ENCODE measurements at places on chromosomes 16 and 17.

DNA sequence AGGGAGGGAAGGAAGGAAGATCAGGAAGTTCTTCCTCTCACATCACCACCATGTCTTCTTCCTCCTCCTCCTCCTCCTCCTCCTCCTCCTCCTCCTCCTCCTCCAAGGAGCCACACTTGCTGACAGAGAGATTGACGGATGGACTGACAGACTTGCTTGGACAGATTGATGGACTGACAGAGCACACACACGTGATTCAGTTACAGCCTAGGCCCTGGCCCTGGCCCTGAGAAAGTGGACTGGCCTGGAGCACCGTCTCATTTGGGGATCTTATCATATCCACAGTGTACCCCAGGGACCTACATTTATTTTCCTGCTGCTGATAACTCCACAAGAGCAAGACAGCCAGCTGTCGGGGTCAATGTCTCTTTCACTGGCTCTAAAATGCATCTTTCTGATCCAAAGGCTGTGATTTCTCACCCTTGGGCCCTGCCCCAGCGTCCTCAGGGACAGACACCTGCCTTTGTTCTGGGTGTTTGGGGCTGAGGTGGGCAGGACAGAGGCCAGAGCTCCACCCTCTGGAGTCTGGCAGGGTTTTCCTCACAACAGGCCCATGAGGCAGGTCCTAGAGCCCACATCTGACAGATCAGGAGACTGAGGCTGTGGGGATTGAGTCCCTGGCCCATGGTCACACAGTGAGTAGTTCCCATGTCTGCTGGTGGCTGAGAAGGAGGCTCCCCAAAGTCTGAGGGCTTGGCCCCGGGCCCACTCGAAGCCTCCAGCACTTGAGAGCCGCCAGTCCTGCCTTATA is 2.3 kb upstream of the P2RX1 start:
- DNase-seq: no peak

- DNase-seq: no peak
Observed at GRCh38 chr16:85194307-85195270, 82.3 kb upstream of the CIBAR2 start.

GRCh38 chr17:37547986-37548385 is 58.3 kb downstream of the DUSP14 start:
- DNase-seq: no peak

- DNase-seq: no peak
Observed at GRCh38 chr16:57432989-57433388, 14.2 kb downstream of the CIAPIN1 start.

DNA sequence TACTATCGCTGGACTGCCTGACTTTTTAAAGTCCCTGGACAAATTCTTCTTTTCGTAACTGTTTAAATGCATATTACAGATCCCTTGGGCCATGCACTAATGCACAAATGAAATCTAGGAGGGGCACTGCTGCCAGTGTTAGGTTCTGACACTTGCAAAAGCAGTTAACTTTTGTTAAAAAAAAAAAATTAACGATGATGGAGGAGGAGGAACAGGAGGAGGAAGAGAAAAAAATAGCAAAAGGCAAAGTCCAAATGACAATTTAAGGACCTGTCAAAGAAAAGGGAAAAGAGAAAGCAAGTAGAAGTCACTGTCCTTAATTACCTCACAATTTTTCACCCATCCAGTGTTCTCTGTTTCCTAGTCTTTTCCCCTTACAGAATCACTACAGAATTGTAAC is 97.8 kb upstream of the CORO6 start:
- DNase-seq: no peak

- no peak for DNase-seq
Observed at GRCh38 chr17:40319651-40320540, 10.9 kb downstream of the RARA start.

DNA sequence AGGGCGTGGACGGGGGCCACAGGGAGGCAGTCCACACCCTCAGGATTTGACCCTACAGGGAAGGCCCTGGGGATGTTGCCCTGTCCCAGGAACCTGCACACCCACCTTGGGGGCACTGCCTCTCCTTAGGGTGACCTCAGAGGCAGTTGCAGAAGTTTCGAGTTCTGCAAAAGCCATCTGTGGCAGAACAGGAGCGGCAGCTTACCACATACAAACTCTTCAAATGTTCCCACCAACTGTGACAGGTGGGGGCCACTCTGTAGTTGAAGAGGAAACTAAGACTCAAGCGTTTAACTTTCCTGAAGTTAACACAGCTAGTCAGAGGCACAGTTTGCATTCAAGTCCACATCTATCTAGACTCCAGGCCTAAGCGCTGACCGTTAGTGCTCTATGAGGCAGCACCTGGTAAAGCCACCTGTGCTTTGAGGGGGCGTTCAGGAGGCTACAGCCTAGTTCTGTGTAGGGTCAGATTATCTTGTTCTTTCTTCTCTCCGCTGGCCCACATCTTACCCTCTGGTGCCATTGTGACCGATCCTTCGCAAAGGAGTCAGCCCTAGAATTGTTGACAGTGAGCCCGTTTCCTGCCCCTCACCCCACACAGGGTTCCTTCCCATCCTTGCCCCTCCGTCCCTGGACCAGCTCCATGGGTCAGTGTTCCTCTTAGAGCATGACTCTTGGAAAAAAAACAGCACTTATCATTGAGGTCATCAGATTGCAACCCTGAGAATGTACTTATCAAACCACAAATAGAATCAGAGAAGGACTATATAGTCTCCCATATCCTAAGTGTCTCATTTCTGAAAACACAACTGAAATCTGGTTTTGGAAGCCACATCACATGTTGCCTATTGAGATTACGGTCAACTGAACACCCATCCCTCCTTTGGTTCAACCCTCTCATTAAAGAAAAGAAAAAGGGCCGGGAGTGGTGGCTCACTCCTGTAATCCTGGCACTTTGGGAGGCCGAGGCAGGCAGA is 45.4 kb downstream of the CDH1 start:
- DNase-seq: no peak

GRCh38 chr16:78729687-78730086 is 630.2 kb downstream of the WWOX start:
- DNase-seq: no peak

DNA sequence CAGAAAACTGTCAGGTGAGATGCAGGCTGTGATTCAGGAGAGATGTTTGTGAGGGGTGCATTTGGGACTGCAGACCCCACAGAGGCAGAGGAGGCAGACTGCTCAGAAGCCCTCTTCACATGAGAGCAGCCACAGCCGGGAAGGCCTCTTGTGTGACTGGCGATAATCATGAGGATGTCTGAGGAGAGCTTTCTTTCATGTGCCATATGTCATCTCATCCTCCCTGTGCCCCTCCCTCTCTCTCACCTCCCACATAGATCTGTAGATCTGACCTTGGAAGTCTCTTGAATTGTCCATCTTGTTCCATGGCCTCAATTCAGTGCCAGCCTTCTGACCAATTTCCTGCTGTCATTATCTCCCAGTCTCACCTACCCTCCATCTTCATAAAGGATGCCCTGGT is 50.5 kb downstream of the EPN2 start:
- DNase-seq: no peak

DNA sequence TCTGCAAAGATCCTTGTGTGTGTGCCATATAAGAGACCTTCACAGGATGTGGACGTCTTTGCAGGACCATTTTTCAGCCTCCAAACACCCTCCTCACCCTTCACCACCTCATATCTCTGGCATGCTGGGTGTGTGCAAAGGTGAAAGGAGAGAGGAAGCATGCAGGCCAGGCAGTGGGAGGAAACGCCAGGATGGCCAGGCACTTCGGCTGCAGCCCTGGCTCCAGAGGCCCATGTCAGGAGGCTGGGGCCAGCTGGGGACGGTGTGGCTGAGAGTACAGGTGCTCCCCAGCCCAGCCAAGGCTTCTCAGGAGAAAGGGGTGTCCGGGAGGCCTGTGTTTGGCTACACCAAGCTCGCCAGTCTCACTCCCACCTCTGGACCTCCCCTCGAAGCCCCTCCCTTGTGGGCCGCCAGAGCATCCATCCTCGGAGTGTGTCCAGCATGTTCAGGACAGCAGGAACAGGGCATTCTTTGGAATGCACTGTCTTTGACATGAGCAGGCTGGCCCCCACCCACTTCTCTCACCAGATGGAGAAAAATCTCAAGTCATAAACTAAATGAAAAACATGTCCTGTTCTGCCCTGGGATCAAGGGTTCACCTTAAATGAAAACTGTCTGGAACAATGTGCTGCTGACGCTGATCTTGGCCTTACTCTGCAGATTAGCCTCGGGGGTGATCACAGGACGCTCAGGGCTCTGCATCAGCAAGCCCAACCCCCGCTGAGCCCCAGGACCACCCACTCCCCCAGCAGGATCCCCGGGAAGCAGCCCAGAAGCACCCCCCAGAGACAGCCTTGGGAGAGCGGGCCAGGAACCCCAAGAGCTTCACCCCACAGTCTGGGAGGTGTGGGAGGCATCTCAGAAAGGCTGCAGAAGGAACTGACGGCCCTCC is 15.9 kb downstream of the PEMT start:
- DNase-seq: no peak

- DNase-seq: no peak
Observed at GRCh38 chr17:39098588-39098987, 52.8 kb downstream of the PLXDC1 start.

GRCh38 chr16:87057211-87057881 is 259.8 kb downstream of the C16orf95 start:
- DNase-seq: no peak

- DNase-seq: no peak
Observed at GRCh38 chr16:57614944-57615343, 13.5 kb upstream of the ADGRG1 start.

- DNase-seq: no peak
Observed at GRCh38 chr17:35283767-35284166, 40.9 kb downstream of the SLFN5 start.

GRCh38 chr17:50209472-50210239 is 8.2 kb upstream of the COL1A1 start:
- peak; percentile 100 for DNase-seq

DNA sequence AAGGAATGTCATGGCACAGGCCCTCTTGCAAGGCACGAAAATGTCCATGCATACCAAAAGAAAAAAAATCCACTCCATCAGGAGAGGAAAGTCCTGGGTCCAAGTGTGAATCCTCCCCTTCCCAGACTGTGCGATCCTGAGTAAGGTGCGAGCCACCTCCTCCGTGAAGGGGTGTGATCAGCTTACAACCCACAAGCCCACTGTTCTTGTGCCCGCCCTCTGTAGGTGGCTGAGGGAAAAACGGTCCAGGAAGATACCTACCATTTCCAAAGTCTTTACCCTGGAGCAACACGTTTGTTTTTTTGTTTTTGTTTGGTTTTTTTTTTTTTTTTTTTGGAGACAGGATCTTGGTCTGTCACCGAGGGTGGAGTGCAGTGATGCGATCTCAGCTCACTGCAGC is 116.5 kb downstream of the ZNF423 start:
- no peak for DNase-seq

- no peak for DNase-seq
Observed at GRCh38 chr17:77354420-77354669, 213.6 kb downstream of the SEC14L1 start.

GRCh38 chr17:50471009-50471905 is 2.6 kb upstream of the CHAD start:
- no peak for DNase-seq

- no peak for DNase-seq
Observed at GRCh38 chr16:24477492-24477891, 61.9 kb upstream of the RBBP6 start.

GRCh38 chr17:77564278-77564920 is 394.1 kb upstream of the TNRC6C start:
- no peak for DNase-seq

- DNase-seq: no peak
Observed at GRCh38 chr16:1027501-1027815, 45.1 kb upstream of the SSTR5 start.

DNA sequence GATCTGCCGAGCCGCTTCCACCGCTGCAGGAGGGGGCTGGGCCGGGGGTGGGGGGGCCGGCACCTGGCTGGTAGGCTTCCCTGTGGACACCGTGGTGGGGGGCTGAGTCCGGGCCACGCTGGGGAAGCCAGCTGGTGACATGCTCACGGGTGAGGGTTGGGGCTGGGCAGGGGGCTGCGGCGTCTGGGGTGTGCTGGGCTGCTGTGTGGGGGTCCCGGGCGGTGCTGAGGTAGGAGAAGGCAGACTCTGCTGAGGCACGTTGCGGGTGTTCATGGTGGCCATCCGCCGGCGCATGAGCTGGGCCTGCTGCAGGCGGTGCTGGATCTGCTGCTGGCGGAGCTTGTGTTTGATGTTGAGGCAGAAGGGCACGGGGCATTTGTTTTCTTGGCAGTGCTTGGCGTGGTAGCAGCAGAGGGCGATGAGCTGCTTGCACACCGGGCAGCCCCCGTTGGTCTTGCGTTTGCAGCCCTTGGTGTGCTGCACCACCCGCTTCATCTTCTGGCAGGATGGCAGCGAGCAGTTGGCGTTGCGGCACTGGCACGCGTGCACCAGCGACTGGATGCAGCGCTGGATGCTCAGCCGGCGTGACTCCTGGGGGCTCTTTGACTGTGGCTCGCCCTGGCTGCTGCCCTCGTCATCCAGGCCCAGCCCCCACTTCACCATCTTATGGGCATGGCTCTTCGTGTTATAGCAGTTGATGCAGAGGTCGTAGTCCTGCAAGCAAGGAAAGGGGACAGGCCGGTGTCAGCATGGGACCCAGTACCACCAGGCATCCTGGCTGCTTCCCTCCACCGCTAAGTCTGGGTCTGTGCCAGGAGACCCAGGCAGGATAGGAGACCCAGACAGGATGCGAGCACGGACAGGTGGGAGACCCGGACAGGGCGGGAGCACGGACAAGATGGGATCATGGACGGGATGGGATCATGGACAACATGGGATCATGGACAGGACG is 12.1 kb upstream of the TRAP1 start:
- no peak for DNase-seq

DNA sequence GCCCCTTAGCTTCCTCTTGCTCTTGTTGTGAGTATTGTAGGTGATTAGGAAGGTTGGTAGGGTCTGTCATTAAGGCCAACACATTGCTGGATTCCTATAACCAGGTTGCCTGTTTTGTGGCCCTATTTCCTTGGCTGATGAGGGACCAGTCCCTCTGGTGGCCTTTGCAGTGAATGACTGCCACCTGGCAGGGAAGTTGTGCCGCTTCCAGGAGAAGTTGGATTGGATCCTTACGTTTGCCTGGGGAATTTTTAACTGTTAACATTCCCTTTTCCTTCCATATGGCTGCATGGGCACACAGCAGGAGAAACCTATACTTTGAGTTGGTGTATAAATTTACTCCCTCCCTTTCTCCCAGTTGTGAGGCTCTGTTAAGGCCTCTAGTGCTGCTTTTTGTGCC is 32.4 kb downstream of the LCMT1 start:
- no peak for DNase-seq

DNA sequence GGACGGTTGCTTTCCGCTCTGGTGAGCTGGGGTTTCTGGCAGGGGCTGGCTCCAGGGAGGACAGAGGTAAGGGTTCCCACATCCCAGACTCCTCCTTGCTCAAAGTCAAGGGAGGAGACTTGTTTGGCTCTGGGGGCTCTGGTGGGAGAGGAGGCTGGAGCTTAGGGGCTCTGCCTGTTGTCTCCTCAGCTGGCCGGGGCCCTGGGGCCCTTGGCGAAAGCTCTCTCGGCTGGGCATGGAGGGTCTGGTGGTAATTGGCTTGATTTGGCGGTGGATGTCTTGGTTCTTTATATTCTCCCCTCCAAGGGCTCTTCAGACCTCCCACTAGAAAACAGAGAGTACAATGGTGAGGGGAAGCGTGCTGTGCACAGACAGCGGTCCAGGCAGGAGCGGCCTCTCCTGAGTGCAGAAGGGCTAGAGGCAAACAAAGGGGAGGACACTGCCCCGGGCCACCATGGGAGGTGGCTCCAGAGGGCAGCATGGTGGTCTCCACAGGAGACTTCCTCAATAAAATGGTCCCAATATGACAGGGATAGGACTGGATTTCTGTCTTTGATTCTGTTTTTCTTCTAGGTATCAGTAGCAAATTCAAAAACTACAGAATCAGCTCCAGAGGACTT is 5.7 kb upstream of the SPATA32 start:
- no peak for DNase-seq

GRCh38 chr17:31388770-31389656 is 2.5 kb upstream of the RAB11FIP4 start:
- DNase-seq: no peak
